ENCODE measurements at places on chromosomes 7 and 10. TPM values are rescaled to one million over a fixed set of nuclear protein-coding genes. Genes with fewer than 3 reads are reported as not detected.

GRCh38 chr10:32174349-32174893 lies 118.2 kb upstream of the KIF5B start:
- ATAC-seq, result no peak

LRRC61 gene
- 32.7 TPM for total RNA-seq

GRCh38 chr7:156218544-156219306 lies 406.5 kb upstream of the SHH start:
- no peak for ATAC-seq

- ATAC-seq, result peak; percentile 45
Measured at GRCh38 chr10:3850999-3851937, 66.3 kb upstream of the KLF6 start.

CHST12 gene
- 8.5 TPM for total RNA-seq

DNA sequence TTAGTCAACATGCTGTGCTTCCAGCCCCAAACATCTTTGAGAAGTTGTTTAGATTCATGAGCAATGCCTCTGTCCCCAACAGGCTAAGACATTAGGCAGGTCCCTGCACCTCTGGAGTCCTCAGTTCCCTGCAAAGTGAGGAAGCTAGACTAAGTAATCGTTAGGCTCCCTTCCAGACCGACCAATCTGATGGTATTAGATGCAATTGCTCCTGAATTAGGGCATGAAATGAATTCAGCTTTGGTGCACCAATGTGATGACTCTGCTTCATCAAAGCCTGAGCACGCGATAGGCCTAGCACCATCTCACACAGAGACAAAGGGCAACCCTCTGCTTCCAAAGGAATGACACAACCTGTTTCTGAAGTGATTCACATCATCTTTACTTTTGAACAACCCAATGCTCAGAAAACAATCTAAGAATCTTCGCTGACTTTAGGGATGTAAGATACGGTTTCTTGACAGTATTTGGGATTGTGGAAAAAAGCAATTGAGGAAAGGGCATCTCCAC lies 723 bp upstream of the TES start:
- peak; percentile 15 for ATAC-seq

- peak; percentile 28 for ATAC-seq
Measured at GRCh38 chr7:87628780-87629569, 777 bp downstream of the RUNDC3B start.

DNA sequence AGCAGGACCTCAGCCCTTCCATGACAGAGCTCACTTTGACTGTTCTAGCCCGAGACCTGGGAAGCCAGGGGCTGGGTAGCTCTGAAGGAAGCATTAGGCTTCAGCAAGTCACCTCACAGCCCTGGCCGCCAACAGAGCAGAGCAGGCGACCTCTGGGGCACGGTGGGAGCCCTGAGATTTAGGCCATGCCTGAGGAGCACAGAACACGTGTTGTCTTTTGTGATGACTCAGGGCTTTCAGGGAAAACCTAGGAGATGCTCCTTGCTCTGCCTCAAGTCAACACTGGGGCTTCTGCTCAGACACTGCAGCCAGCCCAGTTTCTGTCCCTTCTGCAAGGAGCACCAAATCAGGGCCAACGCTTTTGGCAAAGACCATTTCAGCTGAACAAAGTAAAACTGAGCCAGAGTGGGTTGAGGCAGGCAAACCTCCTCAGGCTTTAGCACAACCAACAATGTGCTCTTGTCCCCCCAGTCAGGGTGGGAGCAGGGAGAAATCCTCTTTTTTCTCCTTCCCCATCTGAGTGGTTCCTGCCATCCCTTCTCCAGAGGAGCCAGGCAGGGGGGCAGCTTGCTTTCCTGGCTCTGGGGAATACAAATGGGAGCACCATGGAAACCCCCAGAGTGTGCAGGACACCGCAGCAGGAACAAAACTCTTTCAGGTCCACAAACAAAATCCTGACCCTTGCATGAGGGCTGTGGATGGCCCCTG lies 14.4 kb downstream of the CAMK2G start:
- peak; percentile 27 for ATAC-seq

- no peak for ATAC-seq
Measured at GRCh38 chr10:125980521-125981035, 84.2 kb downstream of the FANK1 start.

- ATAC-seq, result no peak
Measured at GRCh38 chr7:12861070-12861469, 173.6 kb downstream of the ARL4A start.

GRCh38 chr10:56318816-56319215 lies 42.2 kb downstream of the ZWINT start:
- no peak for ATAC-seq

DNA sequence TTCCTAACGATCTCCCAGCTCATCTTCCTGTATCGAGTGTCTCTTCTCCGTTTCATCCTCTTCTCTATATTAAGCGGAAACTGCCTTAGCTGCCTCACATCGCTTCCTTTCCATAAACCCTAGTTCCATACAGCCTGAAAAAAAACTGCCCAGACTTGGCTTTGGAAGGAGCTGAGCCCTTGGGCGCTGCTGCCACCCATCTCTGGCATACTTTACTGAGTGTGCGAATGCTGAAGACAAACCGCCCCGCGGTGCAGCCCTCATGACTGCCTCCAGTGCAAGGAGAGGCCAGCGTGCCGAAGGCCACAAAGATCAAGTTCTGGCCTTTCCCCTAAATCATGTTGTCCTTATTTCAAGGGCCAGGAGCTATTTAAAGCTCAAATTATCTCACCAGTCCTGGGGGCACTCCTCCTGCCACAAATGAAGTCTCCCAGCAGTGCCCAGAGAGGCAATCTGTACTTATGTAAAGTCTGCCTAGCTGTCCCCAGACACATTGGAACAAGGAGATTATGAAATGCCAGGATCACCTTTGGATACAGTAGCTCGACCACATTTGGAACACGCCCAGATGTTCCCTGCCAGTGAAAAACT lies 25.2 kb downstream of the YWHAG start:
- ATAC-seq, result no peak

CACNA2D1 gene
- total RNA-seq, result not detected

MYPN gene
- not detected for total RNA-seq

DNA sequence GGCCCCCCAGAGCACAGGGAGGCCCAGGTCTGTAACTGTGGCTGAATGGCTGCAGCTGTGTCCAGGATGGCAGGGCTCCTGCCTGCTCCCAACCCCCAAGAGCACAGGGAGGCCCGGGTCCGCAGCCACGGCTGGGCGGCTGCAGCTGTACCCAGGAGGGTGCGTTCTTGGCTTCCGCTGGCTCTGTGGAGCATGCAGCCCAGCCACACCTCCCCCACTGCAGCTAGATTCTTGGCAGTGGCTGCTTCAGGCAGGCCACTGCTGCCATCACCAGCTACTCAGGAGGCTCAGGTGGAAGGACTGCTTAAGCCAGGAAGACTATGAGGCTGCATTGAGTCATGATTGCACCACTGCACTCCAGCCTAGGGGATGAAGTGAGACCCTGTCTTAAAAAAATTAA lies 27.9 kb downstream of the C7orf25 start:
- ATAC-seq, result no peak

DNA sequence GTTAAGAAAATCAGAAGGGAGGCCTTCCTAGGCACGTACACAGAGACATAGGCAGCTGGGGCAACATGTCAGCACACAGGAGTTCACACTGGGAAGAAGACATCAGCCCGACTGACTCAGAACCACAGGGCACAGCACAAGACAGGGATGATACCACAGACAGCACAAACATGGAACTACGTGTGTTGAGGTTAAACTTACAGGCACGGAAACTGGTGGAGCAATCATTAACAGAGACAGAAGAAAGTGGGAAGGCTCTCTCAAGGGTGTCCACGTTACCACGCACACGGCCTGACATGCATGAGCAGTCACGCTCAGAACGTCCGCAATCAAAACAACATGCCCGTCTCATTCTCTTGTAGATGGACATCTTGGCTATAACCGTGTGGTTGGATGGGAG lies 636.4 kb downstream of the KCNMA1 start:
- ATAC-seq, result no peak

GRCh38 chr10:42827201-42827600 lies 44.6 kb downstream of the BMS1 start:
- ATAC-seq, result no peak

- ATAC-seq, result no peak
Measured at GRCh38 chr7:51138123-51139085, 178.2 kb downstream of the COBL start.

DNA sequence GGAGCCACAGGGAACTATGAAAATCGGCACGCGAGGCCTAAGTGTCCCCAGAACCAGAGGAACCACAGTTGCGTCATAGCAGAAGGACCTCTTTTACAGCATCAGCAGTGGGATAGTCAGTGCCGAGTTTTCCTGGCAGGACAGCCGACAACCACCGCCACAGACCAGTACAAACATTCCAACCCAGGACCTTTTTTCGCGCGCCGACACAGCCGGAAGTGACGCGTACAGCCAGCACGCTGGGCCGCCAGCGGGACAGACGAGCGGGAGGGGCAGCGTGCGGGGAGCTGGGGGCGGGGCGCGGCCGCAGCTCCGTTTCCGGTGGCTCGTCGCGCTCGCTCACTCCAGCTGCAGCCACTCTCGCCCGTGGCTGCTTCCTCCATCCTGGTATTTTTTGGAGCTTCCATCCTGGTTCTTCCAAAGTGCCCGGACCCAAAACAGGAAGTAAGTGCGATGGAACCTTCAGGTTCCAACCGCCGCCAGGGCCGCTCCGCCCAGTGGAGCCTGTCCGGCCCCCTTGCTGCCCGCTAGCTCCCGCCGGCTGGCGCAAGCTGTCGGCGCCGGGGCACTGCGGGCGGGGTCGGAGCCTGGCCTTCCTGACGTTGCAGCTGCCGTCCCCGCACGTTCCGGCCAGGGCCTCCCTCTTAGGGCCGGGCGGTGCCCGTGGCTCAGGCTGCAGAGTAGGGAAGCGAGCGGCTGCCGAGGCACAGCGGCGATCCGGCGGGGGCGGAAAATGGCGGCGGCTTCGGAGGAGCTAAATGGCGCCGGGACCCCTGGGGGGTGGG lies at the start of gene DMTF1:
TSS of gene DMTF1 (plus strand) at position 342 of the 785 bp plus-strand sequence. CDS start 12,489 bp downstream, outside the sequence.
- peak; percentile 88 for ATAC-seq

DNA sequence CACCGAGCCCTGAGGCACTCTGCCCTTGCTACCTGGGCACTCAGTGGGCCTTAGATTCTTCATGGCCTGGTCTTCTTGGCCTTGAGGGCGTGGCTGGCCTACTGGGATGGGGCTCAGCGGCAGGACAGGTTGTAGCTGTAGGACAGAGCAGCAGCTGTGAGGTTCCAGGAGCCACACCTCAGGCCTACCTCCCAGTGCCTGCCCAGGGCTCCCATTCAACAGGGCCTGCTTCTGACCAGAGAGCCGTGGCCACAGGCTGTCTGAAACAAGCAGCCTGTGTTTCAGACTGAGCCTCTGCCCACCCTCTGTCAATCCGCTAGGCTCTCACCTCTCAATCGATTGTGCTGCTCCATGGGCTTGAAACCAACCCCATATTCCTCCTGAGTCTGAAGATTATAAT lies 928.0 kb upstream of the ZNF722 start:
- ATAC-seq, result no peak

DNA sequence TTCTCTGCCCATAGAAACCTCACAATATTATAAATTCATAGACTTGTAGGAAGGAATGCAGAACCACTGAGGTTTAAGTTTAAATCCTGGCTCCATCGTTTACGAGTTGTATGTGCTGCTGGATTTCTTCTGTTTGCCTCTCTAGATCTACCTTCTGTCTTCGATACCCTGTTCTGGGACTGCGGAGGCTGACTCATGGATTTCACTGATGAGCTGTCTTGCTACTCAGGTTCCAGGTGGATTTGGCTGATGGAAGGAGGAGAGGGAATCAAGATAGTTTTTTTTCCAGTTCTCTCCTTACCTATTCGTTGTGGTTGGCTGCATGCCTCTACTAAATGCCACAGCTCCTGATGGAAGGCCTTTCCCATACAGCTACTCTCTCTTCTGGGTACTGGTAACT lies 375.8 kb downstream of the REEP3 start:
- ATAC-seq, result no peak

DNA sequence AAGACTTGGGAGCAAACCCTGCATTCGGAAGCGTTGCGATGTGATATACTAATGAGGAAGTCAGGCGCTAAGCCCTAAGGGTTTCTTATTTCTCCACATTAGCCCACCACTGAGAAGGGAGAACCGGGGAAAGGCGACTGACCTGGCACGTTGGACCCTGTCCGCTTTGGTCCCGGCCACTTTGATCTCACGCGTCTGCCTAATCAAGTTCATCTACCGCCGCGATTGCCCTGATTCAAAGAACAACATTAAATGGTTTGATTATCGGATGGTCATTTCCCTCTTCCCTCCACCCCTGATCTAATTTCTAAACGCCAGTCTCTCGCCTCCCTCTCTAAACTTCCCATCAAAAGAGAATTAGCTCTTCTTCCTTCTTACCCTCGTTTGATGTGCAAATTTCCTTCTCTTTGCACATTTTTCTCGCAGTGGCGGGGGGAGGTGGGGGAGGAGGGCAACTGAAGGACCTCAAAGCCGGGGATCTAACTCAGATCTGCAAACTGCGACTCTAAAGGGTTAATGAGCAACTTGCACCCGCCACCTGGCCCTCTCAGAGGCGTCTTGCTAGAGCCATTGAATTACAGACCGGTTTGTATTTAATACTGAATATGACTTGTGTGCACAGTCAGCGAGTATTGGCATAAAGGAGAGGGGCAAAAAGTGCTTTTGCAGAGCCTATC lies 687 bp upstream of the DKK1 start:
- no peak for ATAC-seq

GRCh38 chr10:67175354-67175753 lies 249.5 kb downstream of the LRRTM3 start:
- ATAC-seq, result no peak

DNA sequence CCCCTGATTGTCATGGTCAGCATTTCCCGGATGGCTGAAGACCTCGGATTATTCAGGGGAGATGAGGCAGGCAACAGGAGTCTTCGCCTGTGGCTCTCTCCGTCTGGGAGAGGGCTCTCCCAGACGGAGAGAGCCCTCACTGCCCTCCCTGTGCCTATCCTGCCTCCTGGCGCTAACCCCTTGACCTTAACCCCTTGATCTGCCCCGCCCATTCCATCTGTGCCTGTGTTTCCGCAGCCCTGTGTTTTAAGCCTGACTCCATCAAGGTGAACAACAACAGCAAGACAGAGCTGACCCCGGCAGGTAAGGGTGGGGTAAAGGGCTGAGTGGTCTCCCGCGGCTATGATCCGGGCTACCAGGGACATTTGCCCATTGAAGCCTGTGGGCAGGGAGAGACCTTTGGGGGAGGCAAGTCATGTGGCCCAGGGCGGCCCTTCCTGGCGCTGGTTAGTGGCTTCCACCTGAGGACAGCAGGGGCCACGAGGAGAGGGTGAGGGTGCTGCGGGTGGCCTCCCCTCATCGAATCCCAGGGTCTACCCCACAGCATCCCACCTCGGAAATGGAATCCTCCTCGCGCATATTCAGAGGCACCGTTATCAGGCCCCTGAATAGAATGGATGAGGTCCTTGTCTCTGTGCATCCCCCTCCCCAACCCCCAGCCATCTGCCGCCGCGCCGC lies 4.2 kb upstream of the MUC12 start:
- no peak for ATAC-seq

GRCh38 chr10:116490028-116490662 lies 55.6 kb upstream of the PNLIP start:
- no peak for ATAC-seq

DNA sequence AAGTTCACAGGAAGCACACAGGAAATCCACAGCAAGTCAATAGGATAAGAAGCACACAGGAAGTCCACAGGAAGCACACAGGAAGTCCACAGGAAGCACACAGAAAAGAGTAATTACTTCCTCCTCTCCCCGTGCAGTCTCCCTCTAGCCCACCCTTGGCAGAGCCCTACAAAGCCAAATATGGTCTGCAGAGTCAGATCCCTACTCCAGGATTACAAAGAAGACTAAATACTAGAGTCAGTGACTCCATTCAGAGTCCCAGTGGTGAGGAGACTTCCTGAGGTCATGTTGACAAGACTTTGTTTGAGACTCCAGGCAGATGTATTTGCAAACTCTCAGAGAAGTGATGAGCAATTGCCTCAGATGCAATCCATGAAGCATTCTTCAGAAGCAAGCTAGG lies 398.6 kb upstream of the AUTS2 start:
- no peak for ATAC-seq

STRA8 gene
- total RNA-seq, result not detected

ZSWIM8 gene
- 66.1 TPM for total RNA-seq

FAM131B gene
- total RNA-seq, result 0.85 TPM

Measured in activated T-helper 17 cell treated with anti-CD3 and anti-CD28 coated beads, Interleukin-2, amount 50 U/mL, for 72 hours (primary cell).